ENCODE measurements at places on chromosomes 11 and 22. TPM values are rescaled to one million over a fixed set of nuclear protein-coding genes. Genes with fewer than 3 reads are reported as not detected.

GRCh38 chr11:104078245-104078644 is 41.8 kb downstream of the DDI1 start:
- DNase-seq: no peak

- DNase-seq: no peak
Measured at GRCh38 chr11:68806931-68807844, 34.5 kb downstream of the CPT1A start.

DNA sequence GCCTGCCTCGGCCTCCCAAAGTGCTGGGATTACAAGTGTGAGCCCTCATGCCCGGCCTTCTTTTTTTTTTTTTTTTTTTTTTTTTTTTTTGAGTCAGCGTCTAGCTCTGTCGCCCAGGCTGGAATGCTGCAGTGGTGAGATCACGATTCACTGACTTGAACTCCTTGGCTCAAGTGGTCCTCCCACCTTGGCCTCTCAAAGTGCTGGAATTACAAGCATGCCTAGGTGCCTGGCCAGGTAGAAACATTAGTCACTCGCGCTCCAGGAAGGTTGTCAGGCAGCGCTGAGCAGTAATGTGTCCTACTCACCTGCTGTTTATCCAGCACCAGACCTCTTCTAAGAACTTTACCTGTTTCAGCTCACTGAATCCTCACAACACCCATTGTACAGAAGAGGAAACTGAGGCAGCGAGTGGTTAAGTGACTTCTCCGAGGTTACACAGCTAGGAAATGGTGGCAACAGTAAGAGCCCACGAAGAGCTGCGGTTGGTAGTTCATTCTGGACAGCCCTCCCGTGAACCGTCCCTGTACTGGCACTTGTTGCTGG is 496 bp upstream of the CST6 start:
- DNase-seq: no peak

OTOG gene
- under 0.01 TPM for total RNA-seq

DNA sequence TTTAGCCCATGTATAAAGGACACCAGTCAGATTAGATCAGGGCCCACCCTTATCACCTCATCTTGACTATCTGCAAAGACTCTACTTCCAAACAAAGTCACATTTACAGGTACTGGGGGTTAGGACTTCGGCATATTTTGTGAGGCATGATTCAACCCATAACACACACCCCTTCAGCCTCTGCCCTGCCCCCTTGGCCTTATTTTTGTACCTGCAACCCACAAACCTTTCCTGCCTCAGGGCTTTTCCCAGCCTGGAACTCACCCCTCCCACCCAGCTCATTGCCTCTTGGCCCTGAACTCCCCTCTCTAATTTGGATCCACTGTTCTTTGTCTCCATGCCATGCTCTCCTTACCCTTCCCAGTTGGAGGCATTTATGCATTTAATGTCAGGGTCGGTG is 1116.9 kb downstream of the TBC1D22A start:
- no peak for DNase-seq

DNA sequence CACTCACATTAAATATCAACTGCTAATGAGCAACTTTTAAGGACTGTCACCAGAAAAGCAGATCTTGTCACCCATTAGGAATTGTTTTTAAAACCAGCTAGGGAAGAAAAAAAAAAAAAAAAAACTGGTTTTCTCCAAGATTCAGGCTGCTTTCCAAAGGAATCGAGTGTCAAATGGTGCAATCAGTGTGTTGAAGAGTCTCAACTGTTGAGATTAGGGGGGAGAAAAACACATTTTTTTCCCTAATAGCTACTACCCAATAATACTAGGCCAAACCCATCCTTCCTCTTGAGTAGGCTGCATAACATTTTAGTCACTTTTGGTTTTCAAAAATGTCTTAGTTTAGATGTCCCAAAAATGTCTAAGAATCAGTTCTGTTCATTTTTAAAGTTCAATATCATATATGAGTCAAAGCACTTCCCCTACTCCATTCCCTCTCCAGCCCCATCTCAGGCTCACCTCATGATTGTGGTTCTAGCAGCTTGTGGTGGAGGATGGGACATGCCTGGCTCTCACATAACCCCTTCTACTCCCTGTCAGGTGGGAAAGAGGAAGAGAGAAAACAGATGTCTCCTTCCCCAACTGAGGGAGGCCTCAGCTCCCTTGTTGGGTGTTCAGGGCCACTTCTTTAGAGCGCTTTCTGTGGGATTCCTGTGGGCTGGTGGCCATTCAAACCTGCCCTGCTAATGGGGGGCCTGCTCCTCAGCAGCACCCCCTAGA is 193.6 kb downstream of the CWF19L2 start:
- no peak for DNase-seq

DNA sequence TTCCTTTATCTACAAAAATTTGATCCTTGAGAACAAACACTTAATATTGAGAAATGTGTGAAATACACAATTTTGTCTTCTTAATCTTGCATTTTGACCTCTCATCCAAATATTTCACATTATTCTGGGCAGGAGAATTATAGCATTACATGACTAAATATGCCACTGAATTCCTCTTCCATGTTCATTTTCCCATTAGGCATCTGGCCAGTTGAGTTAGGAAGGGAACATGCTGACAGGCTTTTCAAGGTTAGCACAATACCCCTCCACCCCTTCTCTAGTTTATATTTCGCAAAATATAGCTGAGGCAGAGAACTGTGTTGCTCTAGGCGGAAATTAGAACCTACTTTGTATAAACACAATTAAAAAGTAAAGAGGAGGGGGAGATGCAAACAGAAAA is 271.7 kb upstream of the ZC3H12C start:
- DNase-seq: no peak

DNA sequence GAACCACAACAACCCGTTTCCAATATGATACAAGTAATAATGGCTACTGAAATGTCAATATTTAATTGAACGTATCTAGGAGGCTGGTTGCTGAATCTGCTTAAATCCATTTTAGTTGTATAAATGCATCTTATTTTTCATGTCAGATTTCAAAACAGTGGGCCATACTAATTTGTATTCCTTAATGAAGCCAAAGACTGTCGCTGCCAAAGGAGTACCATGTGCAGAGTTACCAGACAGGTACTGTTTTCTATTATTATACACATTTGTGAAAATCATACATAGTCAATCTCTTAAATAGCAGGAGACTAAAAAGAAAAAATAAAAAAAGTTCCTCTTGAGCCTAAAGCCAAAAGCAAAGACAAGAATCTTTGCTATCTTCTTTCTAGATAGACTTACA is 632.3 kb downstream of the LRRC4C start:
- DNase-seq: no peak

- DNase-seq: no peak
Measured at GRCh38 chr11:70547821-70548670, 149.7 kb downstream of the CTTN start.

DNA sequence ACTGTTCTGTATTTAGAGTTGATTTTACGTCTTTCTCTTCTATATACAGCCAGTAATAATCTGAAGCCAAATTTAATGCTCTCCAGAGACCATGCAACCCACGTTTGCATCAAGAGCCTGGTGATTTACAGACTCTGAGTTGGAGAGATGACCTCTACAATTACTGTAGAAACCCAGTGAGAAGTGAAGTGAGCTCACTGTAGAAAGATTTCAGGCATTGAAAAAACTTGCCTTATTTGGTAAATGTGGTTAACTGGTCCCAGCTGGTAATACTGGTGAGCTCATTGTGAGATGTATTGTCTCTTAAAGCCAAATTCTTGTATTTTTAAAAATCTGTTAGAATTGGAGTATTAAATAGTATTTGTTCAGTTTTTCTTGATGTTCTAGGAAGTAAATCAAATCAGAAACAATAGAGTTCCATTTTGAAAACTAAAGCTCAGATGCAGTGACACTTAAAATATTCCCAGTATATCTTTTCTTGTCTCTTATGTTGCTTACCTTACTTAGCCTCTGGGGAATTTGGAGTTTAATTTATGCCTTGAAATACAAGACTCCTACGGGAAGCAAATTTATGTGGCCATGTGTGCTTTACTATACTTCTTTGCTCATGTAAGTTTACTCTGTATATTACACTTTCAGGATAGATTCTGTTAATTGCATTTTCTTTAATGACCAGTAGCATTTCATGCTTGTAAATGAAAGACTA is 189.9 kb downstream of the ARHGAP42 start:
- peak; percentile 61 for DNase-seq

- no peak for DNase-seq
Measured at GRCh38 chr22:49620003-49620556, 207.6 kb downstream of the BRD1 start.

TRIM51G gene
- total RNA-seq: not detected

DNA sequence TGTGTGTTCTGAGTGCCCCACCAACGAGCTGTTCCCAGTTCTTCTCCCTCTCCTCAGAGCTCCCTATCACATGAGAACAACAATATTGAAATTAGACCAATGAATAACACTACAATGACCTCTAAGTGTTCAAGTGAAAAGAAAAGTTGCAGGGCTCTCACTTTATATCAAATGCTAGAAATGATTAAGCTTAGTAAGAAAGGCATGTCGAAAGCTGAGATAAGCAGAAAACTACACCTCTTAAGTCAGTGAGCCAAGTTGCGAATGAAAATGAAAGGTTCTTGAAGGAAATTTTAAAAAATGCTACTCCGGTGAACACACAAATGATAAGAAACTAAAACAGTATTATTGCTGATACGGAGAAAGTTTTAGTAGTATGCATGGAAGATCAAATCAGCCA is 199.8 kb downstream of the GUCY1A2 start:
- no peak for DNase-seq

CARD18 gene
- 37.0 TPM for total RNA-seq

DNA sequence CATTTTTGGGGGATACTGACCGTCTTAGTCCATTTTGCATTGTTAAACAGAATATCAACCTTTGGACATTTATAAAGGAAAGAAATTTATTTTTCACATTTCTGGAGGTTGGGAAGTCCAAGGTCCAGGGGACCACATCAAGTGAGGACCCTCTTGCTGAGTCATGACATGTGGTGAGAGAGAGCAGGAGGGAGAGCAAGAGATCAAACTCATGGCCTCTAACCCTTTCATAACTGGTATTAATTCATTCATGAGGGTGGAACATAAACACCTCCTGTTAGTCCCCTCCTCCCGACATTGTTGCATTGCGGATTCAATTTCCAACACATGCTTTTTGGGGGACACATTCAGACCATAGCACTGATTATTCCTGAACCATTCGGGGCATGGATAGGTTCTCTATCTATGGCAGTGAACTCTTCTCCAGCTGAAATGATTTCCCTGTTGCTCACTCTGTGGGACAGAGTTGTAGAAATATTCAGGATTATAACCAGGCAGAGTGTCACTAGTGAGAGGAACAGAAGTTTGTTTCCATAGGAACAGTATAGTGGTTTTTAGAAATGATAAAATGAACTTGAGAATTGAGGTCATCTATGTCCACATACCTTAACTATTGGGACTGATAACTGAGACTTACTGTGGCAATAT is 88.2 kb upstream of the OR9Q1 start:
- no peak for DNase-seq

DNA sequence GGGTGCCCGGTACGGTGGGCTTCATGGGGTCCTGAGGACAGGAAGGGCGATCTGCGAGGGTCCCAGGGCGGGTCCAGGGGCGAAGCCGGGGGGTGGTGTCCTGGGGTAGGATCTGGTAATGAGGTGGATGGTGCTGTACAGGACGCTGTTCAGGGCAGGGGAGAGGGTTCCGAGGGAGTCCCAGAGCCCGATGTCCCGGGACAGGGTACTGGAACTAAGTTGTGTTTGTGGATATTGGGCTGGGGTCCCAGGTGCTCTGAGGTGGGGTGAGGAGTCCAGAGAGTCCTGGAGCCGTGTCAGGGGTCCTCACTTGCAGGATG is 426 bp downstream of the LZTR1 start:
- DNase-seq: no peak

- DNase-seq: no peak
Measured at GRCh38 chr11:125489166-125489565, 6.9 kb downstream of the FEZ1 start.

DNA sequence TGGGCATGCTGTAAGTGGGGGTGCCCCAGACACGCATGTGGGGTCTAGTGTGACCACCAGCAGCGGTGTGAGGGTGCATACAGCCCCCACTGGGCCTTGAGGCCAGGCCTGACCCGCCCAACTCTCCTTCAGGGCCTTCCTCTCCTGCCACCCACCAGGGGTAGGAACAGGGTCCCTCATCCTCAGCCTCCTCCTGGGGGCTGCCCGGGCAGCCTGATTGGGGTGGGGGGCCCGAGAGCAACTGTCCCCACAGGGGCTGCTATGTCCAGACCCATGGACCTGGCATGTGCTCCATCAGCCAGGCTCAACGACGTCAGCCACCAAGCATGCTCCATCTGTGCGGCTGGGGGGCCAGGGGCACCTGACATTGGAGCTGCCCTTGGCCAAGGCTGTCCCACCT is 27.2 kb downstream of the RTN4R start:
- DNase-seq: no peak

FADD gene
- 12.3 TPM for total RNA-seq

- DNase-seq: no peak
Measured at GRCh38 chr11:124745835-124746620, 6.0 kb downstream of the VSIG2 start.

- no peak for DNase-seq
Measured at GRCh38 chr22:32579529-32580220, 105.1 kb downstream of the FBXO7 start.

RASL10A gene
- total RNA-seq: 0.39 TPM

DNA sequence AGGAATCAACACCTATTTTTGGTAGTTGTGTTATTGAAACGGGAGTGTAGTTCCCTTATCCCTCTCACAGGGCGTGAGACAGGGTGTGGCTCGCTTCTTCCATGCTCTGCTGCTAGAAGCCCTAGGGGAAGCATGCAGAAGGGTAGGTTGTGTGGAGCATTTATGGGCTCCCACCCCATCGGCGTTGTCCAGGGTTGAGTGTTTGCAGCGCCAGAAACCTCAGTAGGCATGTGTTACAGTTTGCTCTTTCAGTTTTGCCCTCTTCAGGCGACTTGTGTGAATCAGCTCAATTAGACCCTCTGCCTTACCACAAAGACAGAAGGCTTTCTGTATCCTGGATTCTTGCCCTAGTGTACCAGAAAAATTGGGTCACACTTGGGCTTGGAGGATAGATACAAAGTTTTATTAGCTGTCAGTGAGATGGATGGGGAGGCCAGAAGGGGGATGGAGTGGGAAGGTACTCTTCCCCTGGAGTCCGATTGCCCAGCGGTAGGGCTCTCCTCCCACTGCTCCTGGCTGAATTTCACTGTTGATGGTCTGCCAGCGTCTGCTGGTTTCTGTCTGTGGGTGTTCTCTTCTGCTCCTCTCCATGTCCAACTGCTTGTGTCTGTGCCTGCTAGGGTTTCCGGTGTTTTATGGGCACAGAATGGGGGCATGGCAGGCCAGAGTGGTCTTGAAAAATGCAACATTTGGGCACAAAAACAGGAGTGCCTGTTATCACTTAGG is 358.3 kb upstream of the CTSC start:
- no peak for DNase-seq

SCN4B gene
- total RNA-seq: 3.1 TPM

PANX3 gene
- total RNA-seq: not detected

- no peak for DNase-seq
Measured at GRCh38 chr11:32008880-32009551, 81.9 kb upstream of the RCN1 start.

GRCh38 chr11:16169541-16169940 is 186.8 kb downstream of the SOX6 start:
- DNase-seq: peak; percentile 3
